ENCODE measurements at places on chromosomes 3 and 15.

- no peaks in the 10 kb centered on the region for H3K4me1 ChIP-seq
- no peak overlapping the region for H3K4me3 ChIP-seq
- H3K27ac ChIP-seq: no peak overlapping the region
- no peak for DNase-seq
- no peaks in the 10 kb centered on the region for H3K27me3 ChIP-seq
Observed at GRCh38 chr3:151630938-151631441, 102.7 kb upstream of the AADACL2 start.

DNA sequence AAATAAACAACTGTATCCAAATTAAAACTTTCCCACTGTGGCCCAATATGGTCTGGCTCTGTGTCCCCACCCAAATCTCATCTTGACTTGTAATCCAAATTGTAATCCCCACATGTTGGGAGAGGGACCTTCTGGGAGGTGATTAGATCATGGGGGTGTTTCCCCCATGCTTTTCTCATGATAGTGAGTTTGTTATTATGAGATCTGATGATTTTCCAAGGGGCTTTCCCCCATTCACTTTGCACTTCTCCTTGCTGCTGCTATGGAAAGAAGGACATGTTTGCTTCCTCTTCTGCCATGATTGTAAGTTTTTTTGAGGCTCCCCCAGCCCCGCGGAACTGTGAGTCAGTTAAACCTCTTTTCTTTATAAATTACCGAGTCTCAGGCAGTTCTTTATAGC lies 55.0 kb downstream of the MINDY4B start:
- H3K4me3 ChIP-seq: no peak overlapping the region
- H3K4me1 ChIP-seq: no peaks in the 10 kb centered on the region
- no peaks in the 10 kb centered on the region for H3K36me3 ChIP-seq
- no peak overlapping the region for H3K27ac ChIP-seq

DNA sequence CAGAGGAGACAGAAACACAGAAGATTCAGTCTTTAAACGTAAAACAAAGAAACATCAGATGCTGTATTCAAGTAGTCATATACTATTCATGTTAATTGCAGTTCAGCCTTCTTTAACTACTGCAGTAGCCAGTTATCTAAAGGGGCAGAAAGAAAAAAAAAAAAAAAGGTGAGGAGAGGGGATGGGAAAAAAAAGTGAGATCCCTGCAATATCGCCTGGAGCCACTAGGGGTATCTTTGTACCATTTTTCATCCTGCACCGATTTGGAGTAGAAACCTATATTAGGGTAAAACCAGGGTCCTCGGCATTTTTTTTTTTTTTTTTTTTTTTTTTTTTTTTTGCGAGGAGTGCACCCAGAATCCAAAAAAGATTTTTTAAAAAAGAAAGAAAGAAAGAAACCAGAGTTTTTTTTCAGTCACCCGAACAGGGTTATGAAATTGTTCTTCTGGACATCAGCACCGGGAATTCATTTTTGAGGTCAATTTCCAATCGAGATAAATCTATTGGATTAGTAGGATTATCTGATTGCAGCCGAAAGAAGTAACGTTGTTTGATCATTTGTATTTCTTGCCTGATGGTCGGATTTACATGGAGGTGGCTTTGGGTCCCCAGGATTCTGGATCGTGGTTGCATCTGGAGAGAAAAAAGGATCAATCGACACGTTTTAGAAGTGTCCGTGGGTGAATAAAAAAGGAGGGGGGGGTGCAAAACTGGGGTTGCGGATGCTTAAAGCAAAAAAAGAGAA lies 186.7 kb downstream of the NLGN1 start:
- H3K27me3 ChIP-seq: no peaks in the 10 kb centered on the region
- peak; percentile 79 for DNase-seq
- H3K36me3 ChIP-seq: no peaks in the 10 kb centered on the region
- H3K4me3 ChIP-seq: peak overlapping the region; percentile 76
- peaks cover 7% of the 10 kb centered on the region for H3K4me1 ChIP-seq

- H3K27ac ChIP-seq: no peak overlapping the region
- H3K4me1 ChIP-seq: peaks cover 9% of the 10 kb centered on the region
- no peak for DNase-seq
- H3K36me3 ChIP-seq: no peaks in the 10 kb centered on the region
- H3K27me3 ChIP-seq: no peaks in the 10 kb centered on the region
Observed at GRCh38 chr3:71406972-71407810, 176.3 kb downstream of the FOXP1 start.

GRCh38 chr3:13215940-13216546 lies 142.8 kb upstream of the IQSEC1 start:
- H3K27ac ChIP-seq: no peak overlapping the region
- H3K4me1 ChIP-seq: no peaks in the 10 kb centered on the region
- H3K27me3 ChIP-seq: peaks cover 3% of the 10 kb centered on the region
- no peaks in the 10 kb centered on the region for H3K36me3 ChIP-seq
- DNase-seq: peak; percentile 92

DNA sequence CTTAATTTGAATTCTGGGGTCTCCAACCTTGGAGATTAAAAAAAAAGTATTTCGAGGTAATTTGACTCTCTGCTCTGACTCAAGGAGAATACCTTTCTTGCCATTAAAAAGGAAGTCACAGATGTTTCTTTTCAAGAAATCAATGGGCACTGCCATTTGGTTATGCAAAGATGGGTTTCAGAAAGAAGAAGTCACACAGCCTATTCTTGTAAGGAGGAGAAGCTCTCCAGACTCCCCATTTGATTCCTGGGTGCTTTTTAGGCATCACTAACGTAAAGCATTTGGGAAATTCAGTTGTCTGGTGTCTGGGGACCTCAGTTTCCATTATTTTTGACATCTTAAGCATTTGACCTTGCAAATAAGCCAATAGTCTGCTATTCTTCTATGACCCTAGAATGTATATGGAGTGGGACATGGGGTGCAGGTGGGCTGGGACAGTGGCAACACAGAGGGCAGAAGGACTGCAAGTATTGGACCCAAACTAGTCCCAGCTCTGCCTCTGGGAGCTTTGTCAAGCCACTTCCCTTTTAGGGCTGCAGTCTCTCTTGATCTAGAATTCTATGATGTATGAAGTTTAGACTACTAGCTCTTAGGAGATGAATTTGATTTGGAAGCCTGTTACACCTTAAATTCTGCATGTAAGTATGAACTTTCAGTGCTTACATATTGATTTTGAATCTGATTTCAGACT lies 27.8 kb downstream of the IL5RA start:
- H3K4me3 ChIP-seq: no peak overlapping the region
- no peaks in the 10 kb centered on the region for H3K27me3 ChIP-seq
- DNase-seq: no peak
- no peaks in the 10 kb centered on the region for H3K4me1 ChIP-seq
- H3K27ac ChIP-seq: no peak overlapping the region

DNA sequence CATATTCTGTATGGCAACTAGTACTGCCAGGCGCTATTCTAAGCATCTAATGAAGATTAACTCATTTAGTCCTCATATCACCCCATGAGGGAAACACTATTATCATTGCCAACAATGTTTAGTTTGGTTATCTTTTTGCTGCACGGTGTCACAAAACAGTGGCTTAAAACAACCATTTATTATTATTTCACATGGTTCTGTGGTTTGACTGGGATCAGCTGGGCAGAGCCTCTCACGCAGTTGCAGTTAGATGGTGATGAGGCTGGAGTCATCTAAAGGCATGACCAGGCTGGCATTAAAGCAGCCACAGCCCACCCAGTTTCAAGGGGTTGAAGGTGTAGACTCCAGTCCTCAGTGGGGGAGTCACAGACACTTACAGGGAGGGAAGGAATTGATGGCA lies 32.8 kb upstream of the RASA2 start:
- peaks cover 4% of the 10 kb centered on the region for H3K36me3 ChIP-seq
- peaks cover 41% of the 10 kb centered on the region for H3K4me1 ChIP-seq
- peak overlapping the region; percentile 73 for H3K27ac ChIP-seq
- H3K27me3 ChIP-seq: no peaks in the 10 kb centered on the region
- no peak for DNase-seq
- H3K4me3 ChIP-seq: no peak overlapping the region

DNA sequence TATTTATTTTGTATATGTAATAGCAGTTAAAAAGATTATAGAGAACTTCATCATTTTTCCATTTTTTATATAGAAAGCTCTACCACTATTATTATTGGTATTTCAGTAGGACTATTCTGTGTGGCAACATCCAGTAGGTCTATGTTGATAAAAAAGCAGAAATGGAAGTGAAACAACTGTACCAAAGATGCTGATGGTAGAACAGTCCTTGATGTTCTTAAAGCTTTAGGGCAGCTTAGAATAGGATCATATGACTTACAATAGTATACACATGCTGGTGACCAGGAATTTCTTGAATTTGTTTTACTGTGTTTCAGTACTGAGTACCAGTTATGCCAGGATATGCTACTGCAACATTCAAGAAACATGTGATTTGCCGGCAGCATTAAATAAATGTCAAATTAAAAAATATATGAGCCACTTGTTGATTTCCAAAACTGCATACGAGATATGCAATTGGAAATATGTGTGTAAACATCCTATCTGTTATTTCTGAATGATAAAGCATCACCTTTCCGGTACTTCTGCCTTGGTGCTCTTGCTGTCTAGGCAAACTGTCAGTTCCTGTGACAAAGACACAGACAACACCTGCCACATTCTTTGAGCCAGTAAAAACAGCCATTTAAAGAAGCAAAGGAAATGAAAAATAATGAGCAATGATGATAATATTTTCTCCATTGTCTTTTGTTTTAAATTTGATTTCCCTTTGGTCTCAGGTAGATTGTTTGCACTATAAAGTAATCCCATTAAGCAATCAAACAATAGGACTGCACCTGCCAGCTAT lies 649.2 kb downstream of the ZPLD1 start:
- no peak overlapping the region for H3K27ac ChIP-seq
- no peaks in the 10 kb centered on the region for H3K27me3 ChIP-seq
- H3K4me3 ChIP-seq: no peak overlapping the region
- H3K36me3 ChIP-seq: no peaks in the 10 kb centered on the region
- no peaks in the 10 kb centered on the region for H3K4me1 ChIP-seq
- DNase-seq: peak; percentile 3

GRCh38 chr3:172298247-172298646 lies 150.0 kb downstream of the GHSR start:
- no peak for DNase-seq
- H3K27ac ChIP-seq: no peak overlapping the region
- no peaks in the 10 kb centered on the region for H3K27me3 ChIP-seq
- no peak overlapping the region for H3K4me3 ChIP-seq
- H3K4me1 ChIP-seq: peaks cover 13% of the 10 kb centered on the region
- H3K36me3 ChIP-seq: peaks cover 85% of the 10 kb centered on the region

- H3K36me3 ChIP-seq: peaks cover 6% of the 10 kb centered on the region
- H3K27ac ChIP-seq: no peak overlapping the region
- no peaks in the 10 kb centered on the region for H3K27me3 ChIP-seq
- DNase-seq: no peak
Observed at GRCh38 chr15:58716027-58716426, 33.5 kb downstream of the ADAM10 start.

DNA sequence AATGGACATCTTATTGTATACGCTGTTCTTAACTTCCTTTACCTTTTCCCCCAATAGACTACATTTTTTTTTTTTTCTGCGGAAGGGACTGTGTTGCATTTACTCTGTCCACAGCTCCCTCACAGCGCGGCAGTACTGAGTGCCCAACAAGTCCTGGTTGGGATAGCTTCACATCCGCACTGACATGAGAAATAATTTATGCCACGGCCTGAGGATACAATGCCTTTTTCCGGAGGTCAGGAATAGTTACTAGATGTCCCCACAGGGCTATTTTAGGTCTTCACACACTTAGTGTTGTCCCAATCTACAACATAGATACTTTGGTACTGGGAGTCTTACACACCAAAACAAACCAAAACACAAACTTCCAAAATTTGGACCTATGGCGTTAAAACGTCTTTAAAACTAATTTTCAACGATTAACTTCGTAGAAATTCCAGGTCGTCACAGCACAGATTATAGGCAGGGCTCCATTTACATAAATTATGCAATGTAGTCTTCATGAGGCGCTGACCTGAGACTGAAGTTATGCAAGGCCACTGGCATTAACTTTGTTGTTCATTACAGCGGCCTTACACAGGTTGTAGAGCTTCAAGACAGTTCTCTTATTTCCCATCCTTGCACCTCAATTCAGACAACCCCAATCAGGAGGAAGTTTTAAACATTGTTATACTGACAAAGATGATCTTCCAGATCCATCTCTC lies 989 bp upstream of the PPIB start:
- H3K27me3 ChIP-seq: no peaks in the 10 kb centered on the region
- peaks cover 26% of the 10 kb centered on the region for H3K36me3 ChIP-seq
- peak overlapping the region; percentile 7 for H3K27ac ChIP-seq
- H3K4me1 ChIP-seq: peaks cover 35% of the 10 kb centered on the region
- DNase-seq: peak; percentile 84
- H3K4me3 ChIP-seq: peak overlapping the region; percentile 94

DNA sequence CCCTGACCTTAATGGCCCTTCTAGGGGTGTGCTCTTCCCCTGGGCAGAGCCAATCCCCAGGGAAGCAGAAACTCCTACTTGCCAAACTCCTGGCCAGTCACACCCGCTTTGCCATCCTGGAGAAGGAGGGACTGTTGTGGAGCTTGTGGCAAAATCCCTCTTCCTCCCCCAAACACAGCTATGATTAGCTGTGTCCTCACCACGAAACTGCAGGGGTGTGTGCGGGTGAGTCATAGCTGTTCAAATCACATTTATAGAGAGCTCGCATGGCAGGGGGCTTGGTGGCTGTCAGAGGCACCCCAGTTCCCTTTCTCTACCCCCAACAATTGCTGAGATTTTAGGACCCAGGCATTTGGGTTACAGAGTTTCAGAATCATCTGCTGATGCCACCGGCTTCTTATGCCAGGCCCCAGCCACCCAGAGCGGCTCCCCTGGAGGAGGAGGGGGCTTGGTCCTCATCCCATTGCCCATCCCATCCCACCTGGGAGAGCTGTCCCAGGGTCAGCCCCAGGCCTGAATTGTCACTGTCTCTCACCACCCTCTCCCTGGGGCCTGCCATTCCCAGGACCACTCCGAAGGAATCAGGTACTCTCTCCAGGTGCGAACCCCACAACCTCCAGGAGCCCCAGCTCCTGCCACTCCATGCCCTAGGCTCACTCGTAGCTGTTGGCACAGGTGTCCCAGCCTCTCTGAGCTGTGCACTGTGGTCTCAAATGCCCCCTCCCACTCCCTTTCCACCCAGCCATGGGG lies 28.8 kb upstream of the MAGEF1 start:
- no peaks in the 10 kb centered on the region for H3K36me3 ChIP-seq
- peak; percentile 94 for DNase-seq
- H3K4me3 ChIP-seq: peak overlapping the region; percentile 28

GRCh38 chr15:66404532-66404931 lies 17.8 kb downstream of the MAP2K1 start:
- H3K36me3 ChIP-seq: no peaks in the 10 kb centered on the region
- H3K27me3 ChIP-seq: no peaks in the 10 kb centered on the region
- DNase-seq: no peak

GRCh38 chr15:101368086-101368780 lies 73.2 kb upstream of the SNRPA1 start:
- H3K36me3 ChIP-seq: no peaks in the 10 kb centered on the region
- no peak overlapping the region for H3K4me3 ChIP-seq
- DNase-seq: no peak
- H3K27ac ChIP-seq: no peak overlapping the region

GRCh38 chr15:74300057-74300795 lies 64.1 kb downstream of the CCDC33 start:
- H3K27me3 ChIP-seq: peaks cover 57% of the 10 kb centered on the region
- H3K27ac ChIP-seq: no peak overlapping the region
- DNase-seq: no peak
- H3K36me3 ChIP-seq: no peaks in the 10 kb centered on the region
- H3K4me3 ChIP-seq: no peak overlapping the region

- no peaks in the 10 kb centered on the region for H3K27me3 ChIP-seq
- DNase-seq: peak; percentile 66
- no peak overlapping the region for H3K4me3 ChIP-seq
- H3K4me1 ChIP-seq: peaks cover 12% of the 10 kb centered on the region
- peak overlapping the region; percentile 42 for H3K27ac ChIP-seq
- no peaks in the 10 kb centered on the region for H3K36me3 ChIP-seq
Observed at GRCh38 chr15:49082960-49083359, 36.7 kb upstream of the SECISBP2L start.

Data from osteoblast (primary cell).